Epithelial cell of prostate (primary cell): ENCODE measurements at places on chromosomes 6 and 20.

DNA sequence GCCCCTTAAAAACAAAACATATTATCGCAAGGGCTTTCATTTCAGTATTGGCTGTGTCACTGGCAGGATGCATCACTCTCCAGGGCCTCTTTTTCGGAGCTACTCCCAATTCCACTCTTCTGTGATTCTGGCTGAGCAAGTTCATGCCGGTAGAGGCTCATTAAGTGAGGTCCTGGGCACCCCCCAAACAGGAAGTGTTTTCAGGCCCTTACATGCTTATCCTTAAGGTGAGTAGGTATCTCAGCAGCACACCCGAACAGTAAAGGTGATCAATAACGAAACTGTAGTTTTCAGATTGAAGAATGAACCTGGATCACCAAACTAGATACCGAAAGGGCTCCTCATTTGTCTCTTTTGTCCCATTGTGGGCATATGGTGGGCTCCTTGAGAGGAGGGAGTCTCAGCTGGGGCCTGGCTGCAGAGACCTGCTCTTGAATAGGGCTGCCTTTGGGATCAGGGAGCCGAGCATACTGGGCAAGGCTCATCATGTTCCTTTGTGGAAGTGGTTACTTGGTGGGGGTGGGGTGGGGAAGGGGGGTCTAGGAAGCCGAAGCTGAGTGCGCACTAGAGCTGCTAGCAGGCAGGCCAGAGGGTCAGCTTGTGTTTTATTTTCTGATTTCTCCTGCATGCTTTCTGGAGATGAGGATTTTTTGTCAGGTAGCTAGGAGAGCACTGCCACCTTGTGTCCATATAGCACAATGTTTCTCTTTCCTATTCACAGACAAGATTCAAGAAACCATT, 65.2 kb downstream of the CDS2 start:
- peak; percentile 24 for DNase-seq

DNA sequence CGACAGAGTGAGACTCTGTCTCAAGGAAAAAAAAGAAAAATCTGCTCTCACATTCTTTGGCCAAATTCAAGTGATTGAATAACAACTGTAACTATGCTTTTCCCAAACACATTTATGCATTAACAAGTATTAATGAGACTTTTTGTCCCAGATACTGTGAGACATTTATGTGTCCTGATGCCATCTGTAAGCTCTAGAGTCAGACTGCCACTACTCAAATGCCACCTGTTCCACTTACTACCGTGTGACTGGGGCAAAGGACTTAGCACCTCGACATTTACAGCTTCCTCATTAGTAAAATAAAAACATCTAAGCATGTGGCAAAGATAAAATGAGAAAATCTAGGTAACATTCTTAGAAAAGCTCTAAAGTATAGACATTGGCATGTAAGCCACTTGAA, 178.1 kb upstream of the MARCKS start:
- no peak for DNase-seq

- no peak for DNase-seq
Observed at GRCh38 chr6:46969206-46969605, 47.5 kb upstream of the ADGRF5 start.

DNA sequence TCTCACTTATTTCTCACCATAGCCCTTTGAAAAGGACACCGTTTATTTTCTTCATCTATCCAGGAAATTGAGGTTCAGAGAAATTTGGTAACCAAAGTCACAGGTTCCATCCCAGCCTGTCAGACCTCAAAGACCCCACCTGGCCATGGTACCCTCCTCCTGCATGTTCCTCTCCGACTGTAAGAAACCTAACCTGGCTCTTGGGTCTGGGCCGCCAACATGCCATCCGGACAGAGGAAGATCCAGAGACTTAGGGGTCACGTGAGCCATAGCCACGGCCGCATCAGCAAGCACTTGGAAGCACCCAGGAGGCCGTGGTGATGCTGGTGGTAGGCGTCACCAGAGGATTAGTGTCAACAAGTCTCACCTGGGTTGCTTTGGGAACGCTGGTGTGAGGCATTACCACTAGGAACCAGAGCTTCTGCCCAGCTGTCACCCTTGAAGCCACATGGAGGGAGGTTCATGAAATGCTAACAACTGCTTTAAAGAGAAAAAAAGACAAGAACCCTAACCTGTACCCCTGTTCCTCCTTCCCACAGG, 177.1 kb downstream of the EYA2 start:
- DNase-seq: no peak

DNA sequence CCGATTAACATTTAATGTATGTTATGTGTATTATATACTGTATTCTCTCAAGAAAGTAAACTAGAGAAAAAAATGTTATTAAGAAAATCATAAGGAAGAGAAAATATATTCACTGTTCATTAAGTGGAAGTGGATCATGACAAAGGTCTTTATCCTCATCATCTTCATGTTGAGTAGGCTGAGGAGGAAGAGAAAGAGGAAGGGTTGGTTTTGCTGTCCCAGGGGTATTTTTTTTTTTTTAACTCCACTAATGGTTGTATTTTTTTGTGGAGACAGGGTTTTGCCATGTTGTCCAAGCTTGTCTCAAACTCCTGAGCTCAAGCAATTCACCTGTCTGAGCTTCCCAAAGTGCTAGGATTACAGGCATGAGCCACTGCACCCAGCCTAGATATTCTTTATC, 11.0 kb downstream of the ECT2L start:
- DNase-seq: no peak

- DNase-seq: no peak
Observed at GRCh38 chr20:52922436-52922835, 49.7 kb upstream of the TSHZ2 start.

GRCh38 chr6:116564921-116565872, 6.1 kb upstream of the RWDD1 start:
- no peak for DNase-seq

- no peak for DNase-seq
Observed at GRCh38 chr20:30168800-30169138, 1088.7 kb upstream of the DEFB115 start.

- peak; percentile 46 for DNase-seq
Observed at GRCh38 chr6:138250513-138251247, 32.4 kb upstream of the PBOV1 start.

DNA sequence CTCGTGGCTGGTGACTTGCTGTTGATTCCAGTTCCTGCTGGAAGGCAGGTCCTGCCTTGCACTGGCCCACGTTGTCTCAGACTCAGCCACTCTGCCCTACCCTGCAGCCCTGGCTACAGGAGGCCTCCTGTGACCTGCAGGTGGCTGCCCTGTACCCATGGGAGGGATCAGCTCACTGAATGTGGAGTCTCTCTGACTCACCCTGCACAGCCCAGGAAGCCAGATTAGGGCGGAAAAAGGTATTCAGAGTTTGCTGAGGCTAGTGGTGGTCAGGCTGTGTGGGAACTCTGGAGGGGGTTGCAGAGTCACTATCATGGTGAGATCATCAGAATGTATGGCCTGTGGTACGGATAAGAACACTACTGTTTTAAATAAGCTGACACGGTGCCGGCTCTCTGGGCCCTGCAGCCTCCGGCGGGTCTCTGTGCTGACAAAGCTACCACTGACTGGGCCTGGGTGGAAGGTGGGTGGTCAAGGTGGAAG, 24.7 kb upstream of the PYGB start:
- DNase-seq: peak; percentile 59

DNA sequence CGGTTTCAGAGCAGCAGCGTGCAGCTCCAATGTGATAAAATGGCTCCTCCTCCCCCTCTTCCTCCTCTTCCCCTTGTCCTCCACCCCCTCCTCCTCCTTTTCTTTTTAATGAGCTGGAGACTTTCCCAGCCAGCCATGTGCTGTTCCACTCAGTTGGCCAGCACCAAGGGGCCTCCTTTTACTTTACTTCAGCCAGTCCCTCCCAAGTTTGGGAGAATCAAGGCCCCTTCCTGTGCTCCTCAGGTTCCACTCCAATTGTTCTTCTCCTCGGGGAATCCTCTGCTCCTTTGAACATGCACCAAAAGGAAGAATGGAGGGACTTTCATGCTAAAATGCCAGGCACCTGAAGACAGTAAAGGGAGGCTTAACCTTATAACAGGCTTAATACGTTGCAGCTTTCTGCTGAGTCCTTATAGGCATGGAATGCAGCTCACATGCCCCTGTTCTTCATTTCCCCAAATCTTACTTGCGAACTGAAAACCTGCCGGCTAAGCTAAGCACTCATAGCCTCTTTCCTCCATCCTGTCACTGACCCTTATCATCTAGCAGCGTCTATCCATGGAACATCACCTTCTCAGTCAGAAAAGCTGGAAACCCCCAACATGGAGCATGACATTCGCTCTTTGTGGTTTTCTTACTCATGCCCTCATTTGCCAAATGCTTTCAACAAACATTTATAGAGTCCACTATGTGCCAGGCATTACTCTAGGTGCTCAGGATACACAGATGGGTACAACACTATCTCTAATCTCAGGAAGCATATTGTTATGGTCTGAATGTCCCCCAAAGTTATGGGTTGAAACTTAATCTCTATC, 170.6 kb downstream of the PHACTR1 start:
- no peak for DNase-seq

DNA sequence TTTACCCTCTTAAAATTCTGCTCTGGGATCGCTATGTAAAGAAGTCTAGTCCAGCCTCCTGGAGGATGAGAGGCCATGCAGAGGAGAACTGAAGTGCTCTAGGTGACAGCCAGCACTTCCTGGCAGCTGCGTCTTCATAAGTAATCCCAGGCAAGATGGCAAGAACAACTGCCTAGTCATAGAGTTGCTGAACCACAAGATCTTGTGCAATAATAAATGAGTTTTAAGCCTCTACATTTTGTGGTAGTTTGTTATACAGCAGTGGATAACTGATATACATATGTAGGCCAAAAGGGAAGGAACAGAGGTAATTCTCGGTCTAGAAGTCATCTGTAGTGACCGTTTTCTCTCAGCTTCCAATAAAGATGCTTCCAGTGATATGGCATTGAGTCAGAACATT, 103.8 kb upstream of the FLRT3 start:
- DNase-seq: no peak

- no peak for DNase-seq
Observed at GRCh38 chr6:138345565-138346285, 32.0 kb upstream of the SMIM28 start.

DNA sequence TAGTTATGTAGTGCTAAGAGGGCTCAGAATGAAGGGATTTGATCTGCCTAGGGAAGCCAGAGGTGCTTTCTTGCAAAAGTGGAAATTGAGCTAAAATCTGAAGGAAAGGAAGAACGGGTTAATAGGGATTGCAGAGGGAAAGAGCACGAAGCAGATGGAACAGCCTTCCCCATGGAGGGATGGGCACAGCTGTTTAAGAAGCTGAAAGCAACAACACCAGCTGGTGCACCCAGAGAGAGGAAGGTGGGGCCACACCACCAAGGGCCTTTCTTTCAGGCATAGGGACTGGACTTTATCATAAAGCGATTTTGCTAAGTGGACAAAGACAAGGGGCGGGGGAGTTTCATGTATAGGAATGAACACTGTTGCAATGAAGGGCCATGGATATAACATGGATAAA, 65.8 kb upstream of the SNRPB2 start:
- DNase-seq: no peak

DNA sequence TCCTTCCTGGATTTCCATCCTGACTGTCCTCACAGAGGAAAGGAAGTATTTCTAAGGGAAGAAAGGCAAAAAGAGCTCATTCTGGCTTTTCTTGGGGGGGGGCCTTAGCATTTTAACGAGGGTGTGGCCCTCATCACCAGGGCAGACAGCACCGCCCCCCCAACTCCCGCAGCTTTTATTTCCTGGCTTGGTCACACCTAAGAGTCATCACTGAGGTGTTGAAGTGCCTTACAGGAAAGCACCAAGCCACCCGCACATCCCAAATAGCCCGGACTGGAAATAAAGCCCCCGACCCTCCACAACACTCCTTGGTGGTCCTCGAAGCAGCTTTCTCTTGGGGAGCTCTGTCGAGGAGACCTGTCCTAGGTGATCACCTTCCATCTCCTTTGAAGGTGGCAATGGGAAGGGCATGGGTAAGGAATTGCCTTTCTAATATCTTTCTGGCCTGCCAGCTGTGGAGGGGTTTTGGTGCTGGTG, 1.3 kb downstream of the PTK7 start:
- DNase-seq: no peak

- DNase-seq: no peak
Observed at GRCh38 chr20:4066551-4066950, 51.2 kb upstream of the RNF24 start.

GRCh38 chr20:61146023-61146422, 106.0 kb upstream of the CDH4 start:
- no peak for DNase-seq

DNA sequence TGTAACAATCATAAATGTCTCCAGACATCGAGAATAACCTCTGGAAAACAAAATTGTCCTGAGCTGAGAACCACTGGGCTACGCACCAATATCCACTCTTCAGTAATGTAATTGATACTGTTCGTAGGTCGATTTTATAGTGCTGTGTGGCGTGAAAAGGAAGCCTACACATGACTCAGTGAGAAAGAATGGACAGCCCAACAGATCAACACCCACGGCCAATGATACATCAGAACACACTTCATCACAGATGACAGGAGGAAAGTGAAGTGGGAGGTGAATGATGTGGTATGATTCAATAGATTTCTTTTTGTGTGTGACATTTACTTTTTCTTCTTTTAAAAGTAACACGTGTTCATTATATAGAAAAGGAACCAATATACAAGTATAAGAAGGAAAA, 93.5 kb downstream of the RPS12 start:
- DNase-seq: no peak

GRCh38 chr20:34249291-34249690, 8.1 kb downstream of the ASIP start:
- DNase-seq: no peak

- DNase-seq: no peak
Observed at GRCh38 chr20:54933212-54933904, 458.0 kb downstream of the DOK5 start.

- DNase-seq: no peak
Observed at GRCh38 chr6:6616656-6617055, 28.1 kb downstream of the LY86 start.

- no peak for DNase-seq
Observed at GRCh38 chr6:105872249-105872648, 213.9 kb upstream of the PRDM1 start.

DNA sequence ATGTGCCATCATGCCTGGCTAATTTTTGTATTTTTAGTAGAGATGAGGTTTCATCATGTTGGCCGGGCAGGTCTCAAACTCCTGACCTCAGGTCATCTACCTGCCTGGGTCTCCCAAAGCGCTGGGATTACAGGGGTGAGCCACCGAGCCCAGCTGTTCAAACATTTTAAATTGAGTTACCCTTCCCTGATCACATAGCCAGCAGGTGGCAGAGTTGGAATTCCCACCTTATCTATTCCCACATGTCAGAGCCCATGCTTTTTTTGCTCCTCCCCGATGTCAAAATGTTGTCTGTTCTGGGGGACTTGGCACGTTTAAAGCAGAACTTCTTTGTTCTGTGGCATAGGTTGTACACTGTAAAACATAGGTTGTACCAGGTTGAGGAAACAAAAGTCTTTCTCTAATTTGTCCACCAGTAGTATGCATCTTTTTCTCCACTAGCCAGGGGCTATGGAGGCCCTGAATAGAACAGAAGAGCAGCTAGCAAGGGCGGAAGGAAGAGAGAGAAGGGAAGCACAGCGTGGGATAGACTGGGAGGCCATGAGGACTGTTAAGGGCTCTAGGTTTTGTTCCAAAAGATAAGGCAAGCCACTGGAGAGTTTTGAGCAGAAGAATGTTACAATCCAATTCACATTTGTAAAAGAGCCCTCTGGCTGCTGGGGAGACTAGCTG, 7.3 kb upstream of the LBP start:
- DNase-seq: no peak
